ENCODE measurements at places on chromosomes 4 and X.

- DNase-seq, result peak; percentile 41
Measured at GRCh38 chr4:8832113-8832915, 39.3 kb downstream of the HMX1 start.

GRCh38 chr4:89136525-89136924 is 25.2 kb downstream of the TIGD2 start:
- DNase-seq, result no peak

DNA sequence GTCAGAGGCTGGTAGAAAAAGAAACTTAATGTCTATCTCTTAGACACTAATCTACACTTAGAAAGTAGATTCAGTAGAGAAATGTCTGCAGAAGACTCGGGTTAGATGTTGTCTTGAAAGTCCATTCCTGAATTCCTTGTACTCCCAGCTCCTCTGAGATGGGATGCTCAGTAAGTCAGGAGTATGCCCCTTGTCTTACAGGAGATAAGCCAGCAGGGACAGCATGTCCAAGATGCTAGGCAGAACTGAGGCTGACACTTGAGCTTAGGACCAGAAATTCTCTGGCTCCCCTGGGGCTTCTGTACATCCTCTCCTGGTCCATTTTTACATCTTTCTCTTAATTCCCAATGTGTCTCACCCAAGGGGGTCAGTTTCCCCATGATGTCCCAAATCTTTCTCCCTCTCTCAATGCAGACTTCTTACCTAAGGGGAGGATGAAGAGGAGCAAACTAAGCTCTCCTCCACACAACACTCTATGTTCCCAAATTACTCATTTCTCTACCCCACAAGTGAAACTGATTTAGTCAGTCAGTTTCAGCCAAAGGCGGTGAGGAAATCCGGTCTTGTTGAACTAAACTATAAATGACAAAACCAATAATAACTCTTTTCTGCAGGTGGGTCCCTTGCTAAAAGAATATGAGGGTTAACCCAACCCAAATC is 558.2 kb upstream of the DIPK2B start:
- peak; percentile 69 for DNase-seq

DNA sequence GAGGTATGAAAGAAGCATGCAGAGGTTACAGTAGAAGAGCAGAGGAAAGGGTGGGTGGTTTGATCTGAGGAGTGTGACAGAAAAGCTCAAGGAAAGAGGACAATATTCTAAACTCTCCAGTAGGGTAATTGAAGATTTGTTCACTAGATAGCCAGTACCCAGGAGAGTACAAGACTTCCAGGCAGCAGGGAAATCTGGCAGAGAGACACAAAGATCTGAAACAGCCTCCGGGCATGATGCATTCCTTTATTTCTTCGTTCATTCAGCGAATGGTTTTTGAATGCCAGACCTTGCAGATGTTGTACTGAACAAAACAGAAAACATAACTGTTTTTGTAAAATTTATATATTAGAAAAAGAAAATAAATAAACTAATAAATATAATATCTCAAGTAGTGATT is 766.6 kb downstream of the FAT4 start:
- DNase-seq, result no peak

DNA sequence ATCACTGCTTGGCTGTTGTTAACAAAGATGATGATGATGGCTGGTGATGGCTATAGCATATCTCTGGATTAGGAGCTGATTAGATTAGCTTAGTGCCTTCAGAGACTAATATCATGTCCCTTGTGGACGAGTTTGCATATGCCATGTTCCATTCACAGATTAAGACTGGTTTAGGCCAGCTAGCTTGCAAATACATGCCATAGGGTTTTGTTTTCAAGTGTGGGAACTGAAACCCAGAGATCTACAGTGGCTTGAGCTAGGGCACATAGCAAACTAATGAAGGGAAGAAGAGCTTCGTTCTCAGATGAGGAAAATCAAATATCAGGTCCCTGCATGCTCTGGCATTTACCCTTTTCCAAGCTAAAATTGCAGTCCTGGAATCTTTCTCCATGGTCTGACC is 492.3 kb downstream of the MAGEE1 start:
- DNase-seq, result no peak

GRCh38 chr4:36979533-36979932 is 265.0 kb upstream of the NWD2 start:
- DNase-seq, result no peak

- no peak for DNase-seq
Measured at GRCh38 chrX:40952855-40953254, 132.4 kb upstream of the USP9X start.

GRCh38 chrX:23919706-23920320 is 12.0 kb downstream of the CXorf58 start:
- DNase-seq, result no peak

- DNase-seq, result no peak
Measured at GRCh38 chrX:3448563-3448962, 102.1 kb upstream of the MXRA5 start.

- DNase-seq, result no peak
Measured at GRCh38 chr4:147020456-147020855, 74.8 kb upstream of the TTC29 start.

DNA sequence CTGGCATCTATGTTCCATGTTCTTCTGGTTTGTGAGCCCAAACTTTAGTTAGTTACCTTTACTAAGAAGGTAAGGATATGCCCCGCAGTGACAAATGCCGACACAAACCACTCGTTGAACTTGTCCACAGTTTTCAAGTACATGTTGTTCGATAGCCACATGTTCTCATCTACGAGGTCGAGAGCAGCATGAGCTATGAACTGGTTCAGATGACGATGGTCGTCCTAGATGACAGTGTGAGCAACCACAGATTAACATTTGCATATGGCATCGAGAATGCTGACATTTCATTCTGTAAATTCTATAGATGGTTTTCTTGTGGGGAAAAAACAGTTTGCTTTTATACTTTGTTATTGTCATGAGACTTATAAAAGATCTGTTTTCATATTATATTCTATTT is 18.0 kb downstream of the TRAPPC2 start:
- no peak for DNase-seq

GRCh38 chrX:153662266-153662665 is 11.3 kb downstream of the PNCK start:
- peak; percentile 81 for DNase-seq

DNA sequence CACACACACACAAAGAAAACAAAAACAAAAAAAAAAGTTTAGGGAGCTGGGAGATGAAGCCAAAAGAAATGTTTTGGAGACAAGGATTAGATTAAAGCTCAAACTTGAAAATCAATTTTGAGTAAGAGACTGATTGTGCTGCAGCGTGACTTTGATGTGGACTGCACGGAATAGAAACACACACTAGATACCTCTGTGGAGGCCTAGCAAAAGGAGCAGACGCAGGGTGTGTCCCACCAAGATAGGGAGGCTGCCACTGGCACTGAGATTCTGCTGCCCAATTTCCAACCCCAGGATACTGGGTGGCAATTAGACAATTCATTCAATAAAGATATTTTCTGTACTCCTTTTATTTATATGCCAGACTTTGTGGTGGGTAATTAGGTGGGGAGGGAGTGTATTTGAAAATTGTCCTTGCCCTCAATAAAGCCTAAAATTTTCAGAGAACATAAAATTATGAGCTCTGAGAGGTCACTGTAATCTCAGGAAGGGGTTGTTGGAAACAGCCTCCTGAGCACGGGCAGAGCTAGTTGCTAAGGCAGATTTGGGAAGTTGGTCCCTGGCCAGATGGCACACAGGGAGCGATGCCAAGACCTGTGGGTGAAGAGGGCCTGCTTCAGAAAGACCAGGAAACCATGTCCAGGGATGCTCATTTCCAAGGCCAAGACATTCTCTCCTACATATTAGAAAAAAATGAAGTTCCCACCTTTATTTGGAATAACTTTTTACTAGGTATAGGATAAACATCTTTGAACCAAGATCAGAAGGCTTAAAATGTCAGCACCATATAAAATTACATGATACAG is 1.9 kb upstream of the PPP3CA start:
- DNase-seq, result no peak

DNA sequence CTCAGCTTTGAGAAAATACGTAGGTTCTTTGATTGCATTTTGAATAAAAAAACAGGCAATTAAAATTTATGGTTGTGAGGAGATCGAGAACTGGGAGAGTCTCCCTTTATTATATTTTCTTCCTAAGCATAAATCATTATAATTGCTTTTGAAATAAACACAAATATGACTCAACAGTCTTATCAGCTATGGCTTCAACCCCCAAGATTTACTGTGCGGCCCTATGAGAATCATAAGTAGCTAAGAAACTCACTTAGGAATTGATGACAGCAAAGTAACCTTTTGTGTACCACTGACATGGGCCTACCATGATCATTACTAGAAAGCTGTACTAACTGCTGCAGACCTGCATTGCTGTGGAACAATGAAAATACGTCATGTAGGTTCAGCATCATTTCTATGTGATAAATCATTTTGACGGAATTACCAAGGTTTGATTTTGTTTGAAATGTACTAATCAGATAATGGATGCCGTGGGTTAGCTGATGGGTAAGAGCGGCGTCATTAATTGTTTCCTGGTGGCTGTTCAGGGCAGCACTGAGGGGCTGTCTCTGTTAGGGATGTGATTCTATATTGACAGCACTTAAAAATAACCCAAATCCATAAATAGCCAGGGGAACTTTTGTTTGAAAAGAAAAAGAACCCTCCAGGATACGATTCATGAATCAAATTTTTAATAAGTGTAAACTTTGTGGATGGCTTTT is 51.5 kb upstream of the GPRIN3 start:
- DNase-seq, result no peak

- DNase-seq, result no peak
Measured at GRCh38 chr4:27018076-27018475, 157.4 kb downstream of the STIM2 start.

GRCh38 chrX:43876680-43877079 is 5.6 kb downstream of the MAOB start:
- no peak for DNase-seq

- DNase-seq, result no peak
Measured at GRCh38 chr4:137678796-137679195, 146.5 kb upstream of the PCDH18 start.

- no peak for DNase-seq
Measured at GRCh38 chrX:116290359-116290758, 119.8 kb downstream of the AGTR2 start.

DNA sequence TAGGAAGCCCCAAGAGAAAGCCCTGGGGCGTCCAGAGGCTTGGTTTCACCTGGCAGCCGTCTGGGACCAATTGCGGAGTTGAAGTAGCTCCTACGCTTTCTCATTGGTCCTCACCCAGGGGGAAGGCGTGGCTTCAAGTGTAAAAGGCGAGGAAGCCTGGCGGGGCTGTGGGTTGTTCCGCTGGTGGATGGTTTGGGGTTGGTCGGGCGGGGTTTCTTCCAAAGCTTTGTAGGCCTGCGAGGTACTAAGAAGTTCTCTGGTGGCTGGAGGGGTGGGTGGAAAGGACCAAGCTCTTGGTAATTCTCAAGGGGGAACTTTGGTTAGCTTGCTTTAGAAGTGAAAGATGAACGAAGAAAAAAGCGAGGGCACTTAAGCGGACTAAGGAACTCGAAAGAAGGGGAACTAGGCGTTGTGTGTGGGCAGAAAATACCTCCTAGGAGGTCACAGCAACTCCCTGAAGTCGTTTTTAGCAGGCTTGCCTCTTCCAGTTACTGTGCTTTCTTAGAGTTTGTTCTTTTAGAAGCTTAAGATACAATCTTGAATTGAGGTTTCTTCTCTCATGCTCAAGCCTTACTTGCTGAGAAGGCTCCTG is 36.6 kb downstream of the CCNG2 start:
- DNase-seq, result peak; percentile 81

GRCh38 chrX:121256647-121257046 is 209.2 kb downstream of the GLUD2 start:
- DNase-seq, result no peak

GRCh38 chr4:780716-781492 is 45.0 kb downstream of the CPLX1 start:
- DNase-seq, result no peak

DNA sequence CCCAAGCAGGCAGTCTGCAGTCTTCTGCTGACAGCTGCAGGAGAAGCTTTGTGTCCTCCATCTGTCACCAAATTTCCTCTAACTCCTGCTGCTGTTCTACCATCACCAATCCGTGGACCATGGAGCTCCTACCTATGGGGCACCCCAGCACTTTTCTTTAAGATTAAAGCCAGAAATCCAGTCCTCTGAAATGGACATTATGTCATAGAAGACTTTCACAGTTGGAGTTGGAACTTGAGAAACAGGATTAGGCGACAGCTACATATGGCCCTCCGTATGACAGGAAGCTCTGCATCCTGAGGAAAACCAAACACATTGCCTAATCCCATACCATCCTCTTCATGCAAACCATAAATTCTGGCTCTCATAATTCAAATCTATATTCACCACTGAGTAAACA is 470.6 kb upstream of the GALNTL6 start:
- no peak for DNase-seq

DNA sequence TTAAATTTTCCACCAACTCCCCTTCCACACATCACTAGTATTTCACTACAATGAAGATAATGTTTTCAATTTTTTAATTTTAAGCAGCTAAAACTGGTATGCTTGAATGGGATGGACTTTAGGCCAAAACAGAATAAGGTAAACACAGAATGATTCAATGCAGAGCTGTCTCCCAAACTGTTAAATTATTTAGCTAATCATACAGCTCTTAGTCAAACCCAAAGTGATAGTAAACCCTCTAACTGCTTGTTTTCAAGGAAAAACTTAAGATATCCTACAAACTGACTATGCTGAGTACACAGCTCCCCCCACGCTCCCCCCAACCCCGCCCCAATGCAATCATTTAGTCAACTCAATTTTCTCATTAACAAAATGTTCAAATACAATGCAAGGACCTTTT is 30.2 kb downstream of the CNOT6L start:
- DNase-seq, result no peak

GRCh38 chr4:7005571-7005970 is 37.6 kb upstream of the TADA2B start:
- no peak for DNase-seq

- DNase-seq, result no peak
Measured at GRCh38 chrX:12319003-12319519, 180.8 kb downstream of the FRMPD4 start.

DNA sequence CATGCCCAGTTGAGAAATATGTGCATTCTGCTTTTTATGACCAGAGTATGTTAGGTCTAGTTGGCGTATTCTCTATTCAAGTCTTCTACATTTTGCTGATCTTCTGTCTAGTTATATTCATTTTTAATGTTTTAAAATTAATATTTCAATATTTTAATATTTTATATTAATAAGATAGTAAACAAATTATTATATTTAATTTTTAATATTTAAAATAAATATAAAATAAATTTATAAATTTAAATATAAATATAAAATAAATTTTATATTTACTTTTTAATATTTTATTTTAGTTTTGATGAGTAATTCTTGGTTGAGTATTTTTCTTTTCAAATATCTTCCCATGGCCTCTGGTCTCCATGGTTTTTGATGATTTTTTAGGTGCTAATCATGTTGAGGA is 123.8 kb downstream of the GABRA2 start:
- no peak for DNase-seq

DNA sequence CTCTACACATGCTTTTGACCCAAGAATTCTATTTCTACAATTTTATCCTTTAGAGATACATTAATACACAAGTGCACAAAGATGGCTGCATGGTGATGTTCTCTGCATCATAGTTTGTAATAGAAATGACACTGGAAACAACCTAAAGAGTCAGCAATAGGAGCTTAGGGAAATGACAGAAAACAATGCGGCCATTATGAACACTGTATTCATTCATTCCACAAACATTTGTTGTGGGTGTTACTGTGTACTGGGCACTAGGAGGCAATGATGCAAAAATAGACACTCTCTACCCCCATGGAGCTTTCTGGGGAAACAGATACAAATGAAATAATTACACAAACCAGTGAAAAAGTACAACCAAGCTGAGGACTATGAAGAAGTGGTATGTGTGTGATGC is 32.0 kb downstream of the IDS start:
- no peak for DNase-seq

All from activated CD8-positive, alpha-beta memory T cell treated with anti-CD3 and anti-CD28 coated beads for 24 hours (primary cell).